Activated naive CD8-positive, alpha-beta T cell treated with anti-CD3 and anti-CD28 coated beads, Interleukin-2, amount 10 ng/mL, durations not matched to agents 7 days and 5 days (primary cell): ENCODE measurements at places on chromosomes 2 and 18. TPM values are rescaled to one million over a fixed set of nuclear protein-coding genes. Genes with fewer than 3 reads are reported as not detected.

DNA sequence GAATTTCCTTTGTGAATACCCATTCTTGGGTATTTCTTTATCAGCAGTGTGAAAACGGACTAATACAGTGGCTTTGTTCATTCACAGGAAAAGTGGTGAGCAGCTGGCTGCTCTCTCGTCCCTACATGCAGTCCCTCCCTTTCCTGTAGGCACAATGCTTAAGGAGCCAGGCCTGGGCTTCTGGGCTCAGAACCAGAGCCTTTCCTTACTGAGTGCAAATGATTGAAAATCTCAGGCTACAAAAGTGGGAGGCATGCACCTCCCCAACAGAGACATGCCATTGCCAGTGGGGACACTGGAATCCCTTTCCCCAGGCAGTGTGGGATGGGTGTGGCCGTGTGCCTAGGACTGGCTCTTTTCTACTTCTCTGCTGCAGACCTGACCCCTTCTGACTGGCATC, 61.3 kb downstream of the MCFD2 start:
- peaks cover 2% of the 10 kb centered on the region for H3K4me1 ChIP-seq
- H3K27ac ChIP-seq: no peak overlapping the region
- H3K4me3 ChIP-seq: no peak overlapping the region
- no peak for DNase-seq

DNA sequence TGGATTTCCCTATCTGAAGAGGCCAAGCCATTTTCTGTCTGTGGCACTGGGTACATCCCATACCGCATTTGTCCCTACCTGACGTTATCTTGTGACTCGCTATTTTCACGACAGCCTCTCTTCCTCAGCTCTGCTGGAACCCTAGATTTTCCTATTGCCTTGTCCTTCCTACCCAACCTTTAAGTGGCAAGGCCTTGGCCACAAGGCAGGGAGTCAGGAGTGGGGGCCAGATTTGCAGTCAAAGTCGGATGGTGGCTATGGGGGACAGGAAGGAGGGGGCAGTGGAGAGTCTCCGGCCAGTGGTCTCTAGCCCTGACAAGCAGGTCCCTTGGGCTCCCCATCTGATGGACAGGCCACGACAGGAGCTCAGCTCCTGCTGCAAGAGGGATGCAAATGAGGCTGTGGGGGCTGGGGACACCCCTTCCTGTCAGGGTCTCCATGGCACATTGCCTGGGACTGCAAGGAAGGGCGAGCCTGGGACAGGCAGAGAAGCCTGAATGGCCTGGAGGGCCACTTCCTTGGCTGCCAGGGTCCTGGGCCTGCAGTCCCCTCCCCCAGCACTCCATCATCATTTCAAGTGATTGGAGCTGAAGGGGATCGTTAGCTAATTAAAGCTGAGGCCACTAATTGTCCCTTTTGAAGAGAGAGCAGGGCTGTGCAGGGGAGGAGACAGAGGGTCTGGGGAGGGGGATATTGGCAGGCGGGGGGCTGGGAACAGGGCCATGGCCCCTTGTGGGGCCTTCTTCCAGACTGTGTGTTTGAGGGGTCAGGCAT, 6.3 kb upstream of the ECEL1 start:
- no peaks in the 10 kb centered on the region for H3K4me1 ChIP-seq
- H3K27ac ChIP-seq: no peak overlapping the region
- H3K36me3 ChIP-seq: no peaks in the 10 kb centered on the region
- no peak overlapping the region for H3K4me3 ChIP-seq
- H3K27me3 ChIP-seq: peaks cover 13% of the 10 kb centered on the region

- H3K27me3 ChIP-seq: peaks cover 10% of the 10 kb centered on the region
- H3K36me3 ChIP-seq: no peaks in the 10 kb centered on the region
- DNase-seq: no peak
- peaks cover 10% of the 10 kb centered on the region for H3K4me1 ChIP-seq
Measured at GRCh38 chr18:58579561-58580047, 49.3 kb downstream of the ALPK2 start.

- no peaks in the 10 kb centered on the region for H3K27me3 ChIP-seq
- no peaks in the 10 kb centered on the region for H3K4me1 ChIP-seq
- no peaks in the 10 kb centered on the region for H3K36me3 ChIP-seq
- DNase-seq: no peak
- H3K4me3 ChIP-seq: no peak overlapping the region
- H3K27ac ChIP-seq: no peak overlapping the region
Measured at GRCh38 chr2:119350311-119350998, 16.2 kb downstream of the C2orf76 start.

DNA sequence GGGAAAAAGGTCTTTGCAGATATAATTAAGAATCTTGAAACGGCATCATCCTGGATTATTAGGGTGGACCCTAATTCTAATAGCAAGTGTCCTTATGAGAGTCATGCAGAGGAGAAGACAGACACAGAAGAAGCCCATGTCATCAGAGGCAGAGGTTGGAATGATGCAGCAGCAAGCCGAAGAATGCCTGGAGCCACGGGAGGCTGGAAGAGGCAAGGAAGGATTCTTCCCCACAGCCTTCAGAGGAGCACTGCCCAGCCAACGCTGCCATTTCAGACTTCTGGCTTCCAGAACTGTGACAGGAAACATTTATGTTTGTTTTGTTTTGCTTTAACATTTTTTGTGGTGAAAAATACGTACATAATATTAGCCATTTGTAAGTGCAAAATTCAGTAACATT, 72.3 kb downstream of the MCFD2 start:
- H3K4me1 ChIP-seq: peaks cover 2% of the 10 kb centered on the region
- no peaks in the 10 kb centered on the region for H3K36me3 ChIP-seq
- no peak overlapping the region for H3K4me3 ChIP-seq
- no peak for DNase-seq

GRCh38 chr2:129870685-129871241, 108.7 kb upstream of the RAB6C start:
- H3K4me1 ChIP-seq: no peaks in the 10 kb centered on the region
- H3K4me3 ChIP-seq: no peak overlapping the region
- no peaks in the 10 kb centered on the region for H3K36me3 ChIP-seq
- no peak overlapping the region for H3K27ac ChIP-seq
- no peaks in the 10 kb centered on the region for H3K27me3 ChIP-seq

- no peak for DNase-seq
- H3K27me3 ChIP-seq: no peaks in the 10 kb centered on the region
- H3K36me3 ChIP-seq: no peaks in the 10 kb centered on the region
- no peak overlapping the region for H3K27ac ChIP-seq
Measured at GRCh38 chr2:235608200-235608887, 114.5 kb downstream of the AGAP1 start.

DNA sequence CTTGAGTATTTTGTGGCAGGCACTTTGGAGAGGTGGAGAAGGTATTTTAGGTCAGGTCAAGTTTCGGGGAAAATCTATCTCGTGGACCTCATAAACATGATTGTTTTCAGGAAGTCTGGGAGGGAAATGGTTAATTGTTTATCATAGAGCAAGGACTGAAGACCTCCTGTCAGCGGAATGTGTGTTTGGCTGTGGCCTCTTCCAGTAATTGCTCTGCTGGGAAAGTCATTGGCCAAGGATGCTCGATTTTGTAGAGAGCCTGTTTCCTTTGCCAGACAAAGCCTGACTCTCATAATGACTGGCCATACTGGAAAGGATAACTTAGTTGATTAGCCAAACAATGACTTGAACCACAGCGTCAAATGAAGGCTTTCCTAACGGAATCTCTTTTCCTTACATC, 30.0 kb downstream of the IL1R2 start:
- no peak for DNase-seq
- peaks cover 3% of the 10 kb centered on the region for H3K27me3 ChIP-seq
- no peak overlapping the region for H3K4me3 ChIP-seq
- no peak overlapping the region for H3K27ac ChIP-seq
- peaks cover 4% of the 10 kb centered on the region for H3K4me1 ChIP-seq

DNA sequence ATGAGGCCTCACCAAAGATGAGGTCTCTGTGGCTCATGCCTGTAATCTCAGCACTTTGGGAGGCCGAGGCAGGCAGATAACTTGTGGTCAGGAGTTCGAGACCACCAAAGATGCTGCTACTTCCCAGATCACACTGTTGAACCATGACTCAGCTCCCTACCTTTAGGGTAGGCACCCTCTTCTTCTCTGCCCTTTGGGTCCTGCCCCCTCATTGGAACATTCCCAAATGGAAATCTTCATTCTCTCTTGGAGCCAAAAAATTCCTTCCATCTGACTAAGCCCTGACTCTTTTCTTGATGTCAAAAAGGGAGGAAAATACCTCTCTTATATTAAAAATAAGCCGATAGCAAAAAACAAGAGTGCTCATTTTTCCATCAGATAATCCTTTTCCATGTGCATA, 183.5 kb downstream of the PAX3 start:
- no peak for DNase-seq
- H3K4me1 ChIP-seq: no peaks in the 10 kb centered on the region
- no peak overlapping the region for H3K27ac ChIP-seq
- H3K4me3 ChIP-seq: no peak overlapping the region

The SMPD4 gene
- 74.2 TPM for total RNA-seq

The LCT gene
- total RNA-seq: 0.39 TPM

The ALK gene
- not detected for total RNA-seq
